Fibroblast of skin of right biceps (primary cell): ENCODE measurements at places on chromosomes 6 and 20.

- DNase-seq: no peak
Observed at GRCh38 chr6:152154559-152155356, 347.3 kb downstream of the ESR1 start.

- DNase-seq: no peak
Observed at GRCh38 chr6:39188098-39188450, 41.2 kb downstream of the KCNK5 start.

DNA sequence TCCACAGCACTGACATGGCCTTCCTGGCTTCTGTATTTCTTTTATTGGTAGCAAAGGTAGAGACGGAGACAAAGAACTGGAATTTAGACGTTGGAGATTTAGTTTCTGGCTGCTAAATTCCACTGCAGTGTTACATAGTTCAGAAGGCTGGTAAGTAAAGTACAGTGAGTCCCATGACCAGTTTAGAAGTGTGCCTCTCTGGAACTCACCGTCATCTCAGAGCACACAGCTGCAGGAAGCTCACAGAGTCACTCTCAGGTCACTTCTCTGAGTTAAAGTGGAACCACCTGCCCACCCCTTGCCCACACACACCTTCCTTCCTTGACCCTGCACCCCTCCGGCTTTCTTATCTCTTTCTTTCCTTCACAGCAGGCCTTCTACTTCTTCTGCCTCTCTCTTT, 19.6 kb upstream of the BMP6 start:
- no peak for DNase-seq

- DNase-seq: no peak
Observed at GRCh38 chr20:31721408-31722256, 1.0 kb downstream of the BCL2L1 start.

DNA sequence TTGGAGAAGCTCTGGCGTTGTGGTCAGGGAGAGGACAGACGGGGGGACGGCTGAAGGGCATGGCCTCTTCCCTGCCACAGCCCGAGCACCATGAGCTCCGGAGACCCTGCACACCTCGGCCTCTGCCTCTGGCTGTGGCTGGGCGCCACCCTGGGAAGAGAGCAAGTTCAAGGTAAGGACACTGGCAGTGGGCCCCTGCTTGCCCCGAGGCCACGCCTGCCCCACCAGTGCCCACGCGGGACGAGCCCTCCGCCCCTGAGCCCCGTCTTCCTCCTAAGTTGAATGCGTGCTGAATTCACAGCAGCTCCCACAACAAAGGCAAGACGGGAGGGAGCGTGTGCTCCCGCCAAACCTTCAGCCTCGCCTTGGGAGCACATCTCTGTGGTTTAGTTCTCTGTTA, 2.0 kb downstream of the COL20A1 start:
- DNase-seq: no peak

GRCh38 chr6:108609276-108609769, 48.6 kb downstream of the FOXO3 start:
- DNase-seq: peak; percentile 76

GRCh38 chr6:154319231-154319858, 37.3 kb downstream of the IPCEF1 start:
- DNase-seq: peak; percentile 95

DNA sequence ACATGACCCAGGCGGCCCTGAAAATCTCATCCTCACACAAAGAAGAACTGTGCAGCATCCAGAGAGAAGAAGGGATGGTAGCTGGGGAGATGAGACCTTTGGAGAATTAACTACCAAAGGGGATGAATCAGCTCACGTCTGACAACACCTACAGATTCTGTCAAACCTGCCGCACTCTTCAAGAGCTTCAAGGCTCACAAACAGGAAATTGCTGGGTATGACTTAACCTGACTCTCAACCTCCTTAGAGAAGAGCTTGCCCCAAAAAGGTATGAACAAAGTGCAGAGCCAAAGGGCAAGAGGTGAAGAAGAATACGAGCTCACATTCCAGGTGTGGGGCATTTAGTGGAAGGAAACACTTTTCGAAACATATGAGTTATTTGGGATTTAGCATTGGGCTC, 139.8 kb downstream of the BACH2 start:
- DNase-seq: no peak

DNA sequence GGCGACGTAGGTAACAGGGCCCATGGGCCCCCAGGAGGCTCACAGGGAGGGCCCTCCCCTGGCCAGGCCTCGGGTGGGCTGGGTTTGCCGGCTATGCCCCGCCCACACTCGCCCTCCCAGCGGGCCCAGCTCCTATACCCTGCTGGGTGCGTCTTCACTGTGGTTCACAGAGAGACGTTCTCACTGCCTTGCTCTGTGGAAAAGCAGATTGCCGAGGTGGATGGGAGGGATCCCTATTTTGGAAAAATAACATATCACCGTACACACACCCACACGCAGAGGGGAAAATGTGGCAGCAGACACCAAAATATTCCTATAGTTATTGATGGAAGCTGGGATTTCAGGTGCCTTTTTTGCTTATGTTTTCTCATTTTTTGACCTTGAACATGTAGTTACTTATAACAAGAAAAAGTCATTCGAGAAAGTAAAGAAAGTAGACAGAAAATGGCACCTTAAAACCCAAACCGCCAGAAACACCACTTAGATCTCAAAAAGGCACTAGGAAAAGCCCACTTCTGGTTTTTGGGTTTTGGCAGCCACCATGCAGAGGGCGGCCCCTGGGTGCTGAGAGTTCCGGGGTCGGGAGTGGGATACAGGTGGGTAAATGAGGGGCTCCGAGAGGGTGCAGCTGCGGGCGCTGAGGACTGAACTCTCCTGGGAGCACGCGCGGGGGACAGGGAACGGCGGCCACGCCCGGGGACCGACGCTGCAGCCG, 49.4 kb downstream of the TMEM242 start:
- DNase-seq: peak; percentile 27

DNA sequence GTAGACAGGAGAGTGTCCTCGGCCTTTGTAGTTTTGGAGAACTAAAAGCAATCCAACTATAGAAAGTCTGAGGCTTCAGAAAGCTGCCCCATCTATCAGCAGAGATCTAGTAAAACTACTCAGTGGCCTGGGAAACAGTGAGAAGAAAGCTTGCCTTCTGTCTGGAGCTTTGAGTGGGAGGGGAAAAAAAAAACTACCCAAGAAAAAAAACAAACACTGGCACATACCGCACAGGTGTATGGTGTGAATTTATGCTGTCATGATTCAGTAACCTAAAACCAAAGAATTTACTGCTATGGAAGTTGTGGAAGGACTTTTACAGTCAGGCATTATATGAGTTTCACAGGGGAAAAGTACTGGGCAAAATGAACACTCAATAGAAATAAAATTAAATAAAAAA, 280.5 kb downstream of the ADGRB3 start:
- DNase-seq: no peak

GRCh38 chr6:7546020-7546369, 4.5 kb downstream of the DSP start:
- peak; percentile 28 for DNase-seq

- no peak for DNase-seq
Observed at GRCh38 chr6:90758741-90759140, 171.9 kb upstream of the MAP3K7 start.

- DNase-seq: no peak
Observed at GRCh38 chr6:130882370-130882769, 55.2 kb downstream of the SMLR1 start.

DNA sequence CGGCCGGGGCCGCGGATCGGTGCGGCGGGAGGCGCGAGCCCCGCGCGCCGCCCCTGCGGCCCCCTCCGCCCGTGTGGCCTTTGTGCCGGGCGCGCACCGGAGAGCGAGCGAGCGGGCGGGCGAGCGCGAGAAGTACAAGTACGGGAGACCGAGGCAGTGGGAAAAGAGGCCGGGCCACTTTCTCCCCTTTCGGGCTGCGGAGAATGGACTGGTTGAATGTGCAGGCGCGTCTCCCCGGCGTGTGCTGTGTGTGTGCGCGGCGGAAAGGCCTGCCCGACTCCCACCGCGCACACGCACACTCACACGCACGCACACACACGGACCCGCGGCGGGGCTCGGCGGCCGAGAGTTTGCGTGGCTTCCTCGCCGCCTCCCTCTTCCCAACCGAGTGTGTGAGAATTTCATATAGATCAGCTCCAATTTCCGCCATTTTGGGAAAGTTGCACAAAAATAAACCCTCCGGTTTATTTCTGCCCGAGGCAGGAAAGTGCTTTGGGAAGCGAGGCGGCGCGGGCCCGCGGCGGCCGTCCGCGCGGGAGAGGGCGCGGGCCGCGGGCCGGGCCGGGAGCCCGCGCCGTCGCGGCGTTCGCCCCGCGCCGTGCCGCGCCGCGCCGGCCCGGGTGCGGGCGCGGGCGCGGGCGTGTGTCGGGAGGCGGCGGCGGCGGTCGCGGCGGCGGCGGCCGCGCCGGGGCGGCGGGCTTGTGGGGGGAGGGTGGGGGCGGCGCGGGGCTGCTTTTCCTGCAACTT, 1.1 kb downstream of the L3MBTL3 start:
- peak; percentile 47 for DNase-seq

- no peak for DNase-seq
Observed at GRCh38 chr6:150275489-150275888, 93.3 kb upstream of the IYD start.
